ENCODE measurements at places on chromosomes 5 and 9.

DNA sequence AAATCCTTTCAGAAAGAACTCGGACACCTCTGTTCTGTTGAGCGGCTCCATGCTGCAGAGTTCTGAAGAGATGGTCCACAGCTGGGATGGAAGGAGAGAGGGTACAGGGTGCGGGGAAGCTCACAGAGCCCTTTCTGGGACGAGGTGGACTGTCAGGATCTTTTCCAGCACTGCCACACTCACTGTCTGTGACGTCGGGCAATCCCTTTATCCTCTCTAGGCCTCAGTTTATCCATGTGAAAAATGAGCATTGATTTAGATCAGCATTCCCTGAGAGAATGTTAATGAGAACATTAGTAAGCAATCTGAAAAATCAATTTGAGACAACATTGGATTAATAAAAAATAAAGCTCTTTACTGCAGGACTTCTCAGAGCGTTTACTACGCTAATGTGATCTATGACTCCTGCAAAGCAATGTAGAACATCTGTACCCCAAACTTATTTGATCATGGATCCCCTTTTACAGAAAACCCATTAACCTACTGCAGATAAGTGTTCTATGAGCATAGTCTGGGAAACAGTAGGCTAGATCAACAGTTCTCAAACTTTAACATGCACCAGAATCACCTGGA, at the start of gene OR13J1:
TSS of gene OR13J1 (minus strand) at position 51 of the 573 bp plus-strand sequence. CDS start at position 51, 0 bp downstream.
- DNase-seq, result no peak

DNA sequence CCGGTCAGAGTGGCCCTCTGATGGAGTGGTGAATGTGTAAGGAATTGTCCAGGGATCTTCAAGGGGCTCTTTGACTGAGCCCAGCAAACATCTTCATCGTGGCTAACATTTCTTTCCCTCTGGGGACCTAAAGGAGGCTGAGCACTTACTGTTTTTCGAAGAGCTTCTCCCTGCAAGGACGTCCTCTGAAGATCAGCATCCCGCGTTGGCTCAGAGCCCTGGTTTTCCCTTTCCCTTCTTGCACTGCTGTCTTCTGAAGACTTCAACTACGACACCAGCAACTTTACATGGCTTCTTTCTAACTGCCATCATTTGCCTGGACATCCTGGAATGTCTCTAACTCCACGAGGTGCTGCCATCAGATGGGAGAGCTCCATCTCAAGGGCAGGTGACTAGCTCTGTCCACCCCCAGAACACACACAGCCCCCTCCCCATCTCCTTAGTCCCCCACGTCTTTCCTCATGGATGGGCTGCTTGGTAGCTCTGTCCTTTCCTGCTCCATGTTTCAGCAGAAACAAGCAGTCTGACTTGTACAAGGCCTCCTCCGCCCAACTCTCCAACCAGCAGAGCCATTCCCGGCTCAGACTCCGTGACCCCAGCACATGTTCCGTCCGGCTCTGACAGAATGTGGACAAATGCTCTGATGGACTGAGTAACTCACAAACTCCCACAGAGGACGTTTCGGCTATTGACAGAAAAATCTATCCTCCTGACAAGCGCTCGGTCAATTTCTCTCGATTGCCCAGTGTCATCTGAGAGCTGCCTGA, 17.1 kb downstream of the SHB start:
- no peak for DNase-seq

DNA sequence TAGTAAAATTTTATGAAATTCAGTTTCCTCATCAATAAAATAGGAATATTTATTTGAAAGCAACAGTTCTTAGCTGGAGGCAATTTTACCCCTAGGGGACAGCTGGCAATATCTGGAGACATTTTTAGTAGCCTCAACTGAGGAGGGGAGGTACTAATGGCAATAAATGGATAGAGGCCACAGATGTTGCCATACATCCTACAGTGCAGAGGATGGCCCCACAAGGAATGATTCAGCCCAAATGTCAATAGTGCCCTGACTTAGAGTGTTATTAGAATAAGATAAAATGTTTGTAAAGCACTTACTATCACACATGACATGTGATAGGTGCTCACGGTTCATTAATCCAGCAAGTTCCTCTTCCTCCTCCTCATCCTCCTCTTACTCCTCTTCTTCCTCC, 293.6 kb downstream of the KCTD16 start:
- no peak for DNase-seq

GRCh38 chr9:120609636-120610035, 29.7 kb upstream of the CDK5RAP2 start:
- DNase-seq, result no peak

GRCh38 chr5:174816858-174817257, 92.5 kb downstream of the MSX2 start:
- DNase-seq, result no peak

GRCh38 chr5:12951846-12952245, 992.6 kb downstream of the DNAH5 start:
- no peak for DNase-seq

GRCh38 chr5:13632676-13633075, 311.8 kb downstream of the DNAH5 start:
- DNase-seq, result no peak

GRCh38 chr9:121927636-121928035, 165.5 kb downstream of the TTLL11 start:
- DNase-seq, result no peak

GRCh38 chr5:119274767-119275130, 81.1 kb upstream of the TNFAIP8 start:
- no peak for DNase-seq

- DNase-seq, result no peak
Observed at GRCh38 chr9:138047469-138048040, 170.0 kb downstream of the CACNA1B start.

GRCh38 chr5:173720286-173720952, 104.0 kb upstream of the BOD1 start:
- no peak for DNase-seq

All from activated gamma-delta T cell (primary cell).